WTC11 (cell line): ENCODE measurements at places on chromosomes 2 and 18. TPM values are rescaled to one million over a fixed set of nuclear protein-coding genes. Genes with fewer than 3 reads are reported as not detected.

GRCh38 chr2:1884933-1885580 lies 140.7 kb upstream of the PXDN start:
- H3K4me3 ChIP-seq = no peak overlapping the region
- DNase-seq = no peak
- H3K4me1 ChIP-seq = peaks cover 8% of the 10 kb centered on the region; the same call in 1 of the 2 replicates
- H3K36me3 ChIP-seq = no peaks in the 10 kb centered on the region
- H3K27ac ChIP-seq = no peak overlapping the region

- peak; percentile 23 for DNase-seq
- H3K27me3 ChIP-seq = peaks cover 2% of the 10 kb centered on the region
- H3K4me1 ChIP-seq = peaks cover 42% of the 10 kb centered on the region
Observed at GRCh38 chr2:64363848-64364247, 90.1 kb upstream of the LGALSL start.

DNA sequence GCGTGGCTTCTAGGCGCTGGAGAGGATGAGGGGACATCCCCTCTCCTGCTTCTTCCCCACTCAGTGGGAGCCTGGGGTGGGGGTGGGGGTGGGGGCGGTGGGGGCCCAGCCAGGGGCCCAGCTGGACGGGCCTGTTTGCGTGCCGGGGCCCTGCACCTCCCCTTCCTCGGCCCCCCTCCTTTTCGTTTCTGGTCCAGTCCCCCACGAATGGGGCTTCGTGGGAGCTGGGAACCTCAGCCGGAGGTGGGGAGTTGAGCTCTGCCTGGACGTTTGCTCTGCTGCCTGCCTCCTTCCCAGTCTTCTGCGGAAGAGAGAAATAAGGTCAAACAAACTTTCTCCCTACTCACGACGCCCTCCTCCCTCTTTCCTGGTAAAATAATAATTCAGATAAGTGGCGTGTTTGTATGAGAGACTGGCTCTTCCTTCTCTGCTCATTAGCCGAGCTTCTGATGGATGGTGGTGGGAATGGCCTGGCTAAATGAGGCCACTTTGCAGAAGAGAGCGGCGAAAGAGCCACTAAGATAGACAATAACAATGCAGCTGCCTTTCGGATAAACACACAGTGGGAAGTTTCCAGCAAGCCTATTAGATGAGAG lies 782 bp downstream of the MTA3 start:
- no peak for DNase-seq
- H3K36me3 ChIP-seq = peaks cover 33% of the 10 kb centered on the region
- H3K27me3 ChIP-seq = no peaks in the 10 kb centered on the region
- H3K4me1 ChIP-seq = peaks cover 42% of the 10 kb centered on the region
- H3K4me3 ChIP-seq = peak overlapping the region; percentile 98

GRCh38 chr2:226733189-226733858 lies 66.3 kb downstream of the IRS1 start:
- no peak overlapping the region for H3K4me3 ChIP-seq
- 0 out of 2 replicates have a peak overlapping the region, but pooled peaks have one; percentile 15 for H3K27ac ChIP-seq
- no peak for DNase-seq
- no peaks in the 10 kb centered on the region for H3K27me3 ChIP-seq

- peaks cover 23% of the 10 kb centered on the region for H3K4me1 ChIP-seq
- H3K36me3 ChIP-seq = no peaks in the 10 kb centered on the region; the same call in 1 of the 2 replicates
Observed at GRCh38 chr2:23483791-23484190, 98.8 kb downstream of the KLHL29 start.

DNA sequence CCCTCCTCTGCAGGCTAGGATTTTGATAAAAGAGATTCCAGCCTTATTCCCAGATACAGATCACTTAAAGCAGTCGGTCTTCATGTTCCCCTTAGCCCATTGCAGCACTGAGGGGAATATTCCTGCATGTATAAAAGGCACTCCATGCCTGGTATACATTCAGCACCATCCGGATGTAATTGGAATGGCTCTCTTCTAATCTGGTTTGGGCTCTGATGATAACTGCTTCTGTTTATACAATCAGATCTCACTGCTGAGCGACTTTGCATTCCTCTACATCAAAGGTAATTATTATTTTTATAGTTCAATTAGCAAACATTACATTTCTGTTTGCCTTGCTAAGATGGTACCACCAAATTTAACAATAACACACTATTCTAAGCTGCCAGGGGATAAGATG lies 746.9 kb upstream of the CELF4 start:
- no peaks in the 10 kb centered on the region for H3K36me3 ChIP-seq

DNA sequence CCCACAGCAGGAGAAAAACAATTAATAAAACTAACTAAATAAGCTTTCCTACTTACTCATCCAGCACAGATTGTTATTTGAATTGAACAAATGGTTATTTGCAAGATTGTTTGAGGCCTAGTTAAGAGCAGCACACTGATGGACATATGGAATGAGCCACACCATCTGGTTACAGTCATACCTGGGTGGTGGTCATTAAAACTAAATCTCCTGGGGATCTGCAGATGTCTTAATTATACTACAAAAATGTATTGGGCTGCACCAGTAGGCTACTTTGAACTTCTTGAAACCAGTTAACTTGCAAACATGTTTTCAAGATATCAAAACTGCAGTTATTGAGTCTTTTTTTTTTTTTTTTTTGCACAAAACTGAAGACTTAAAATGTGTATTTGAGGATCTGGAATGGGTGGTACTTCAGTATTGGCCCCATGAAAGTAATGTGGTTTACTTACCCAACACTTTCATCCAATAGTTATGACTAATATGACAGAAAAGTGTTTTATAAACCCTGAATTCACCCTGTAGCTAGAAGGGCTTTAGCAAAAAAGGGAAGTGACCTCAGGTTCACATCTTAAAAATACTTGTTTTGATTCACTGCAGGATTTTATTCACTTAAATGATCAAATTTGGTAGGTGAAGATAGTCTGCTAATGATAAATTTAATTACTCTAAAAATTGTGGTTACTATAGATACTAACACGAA lies 10.8 kb downstream of the AGFG1 start:
- no peak for DNase-seq
- H3K27ac ChIP-seq = no peak overlapping the region
- peaks cover 13% of the 10 kb centered on the region for H3K36me3 ChIP-seq
- no peak overlapping the region for H3K4me3 ChIP-seq
- H3K4me1 ChIP-seq = peaks cover 31% of the 10 kb centered on the region

- peaks cover 3% of the 10 kb centered on the region; the same call in 1 of the 2 replicates for H3K36me3 ChIP-seq
- no peak overlapping the region for H3K4me3 ChIP-seq
- DNase-seq = no peak
- no peak overlapping the region for H3K27ac ChIP-seq
Observed at GRCh38 chr18:59006461-59007067, 133.1 kb upstream of the SEC11C start.

DNA sequence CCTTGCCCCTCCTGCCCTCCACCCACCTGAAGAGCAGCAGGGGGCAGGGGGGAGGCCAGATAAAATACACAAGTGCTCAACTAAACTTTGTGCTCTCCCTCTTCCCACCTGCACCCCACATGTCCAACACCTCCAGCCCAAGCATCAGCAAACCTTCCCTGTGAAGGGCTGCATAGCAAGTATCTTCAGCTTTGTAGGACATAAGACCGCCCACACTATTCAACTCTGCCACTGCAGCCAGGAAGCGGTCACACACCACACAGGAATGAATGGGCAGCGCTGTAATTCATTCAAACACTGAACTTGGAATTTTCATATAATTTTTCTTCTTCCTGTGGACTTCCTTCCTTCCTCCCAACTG lies 27.5 kb downstream of the TFCP2L1 start:
- H3K27ac ChIP-seq = no peak overlapping the region
- H3K27me3 ChIP-seq = no peaks in the 10 kb centered on the region
- peaks cover 6% of the 10 kb centered on the region for H3K4me1 ChIP-seq
- no peak overlapping the region for H3K4me3 ChIP-seq
- no peaks in the 10 kb centered on the region for H3K36me3 ChIP-seq

DNA sequence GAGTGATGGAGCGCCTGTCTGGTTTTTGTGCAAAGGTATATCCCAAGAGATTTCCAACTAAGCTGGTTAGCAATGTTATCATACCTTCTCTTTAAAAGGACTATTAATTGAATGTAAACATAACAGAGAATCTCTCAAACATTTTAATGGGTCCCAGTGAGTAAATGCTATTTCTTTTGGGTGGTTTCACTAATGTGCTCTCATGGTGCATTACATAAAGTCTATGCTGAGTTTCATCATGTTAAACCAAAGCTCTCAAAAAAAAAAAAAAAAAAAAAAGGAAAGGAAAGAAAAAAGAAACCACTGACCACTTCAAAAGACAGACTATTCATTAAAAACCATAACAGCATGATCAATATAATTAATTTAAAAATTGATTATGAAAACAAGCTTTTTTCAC lies 119.1 kb upstream of the SCN1A start:
- no peaks in the 10 kb centered on the region for H3K27me3 ChIP-seq
- no peak for DNase-seq
- no peak overlapping the region for H3K4me3 ChIP-seq
- H3K36me3 ChIP-seq = no peaks in the 10 kb centered on the region
- H3K4me1 ChIP-seq = peaks cover 14% of the 10 kb centered on the region
- H3K27ac ChIP-seq = no peak overlapping the region

GRCh38 chr2:64666810-64667438 lies 13.2 kb upstream of the SERTAD2 start:
- no peak overlapping the region for H3K4me3 ChIP-seq
- H3K27me3 ChIP-seq = no peaks in the 10 kb centered on the region
- no peaks in the 10 kb centered on the region for H3K36me3 ChIP-seq
- H3K27ac ChIP-seq = no peak overlapping the region

GRCh38 chr18:80229766-80230745 lies 17.3 kb downstream of the PARD6G start:
- H3K27me3 ChIP-seq = no peaks in the 10 kb centered on the region
- no peaks in the 10 kb centered on the region for H3K36me3 ChIP-seq
- H3K4me1 ChIP-seq = peaks cover 16% of the 10 kb centered on the region
- H3K27ac ChIP-seq = no peak overlapping the region
- H3K4me3 ChIP-seq = no peak overlapping the region

DNA sequence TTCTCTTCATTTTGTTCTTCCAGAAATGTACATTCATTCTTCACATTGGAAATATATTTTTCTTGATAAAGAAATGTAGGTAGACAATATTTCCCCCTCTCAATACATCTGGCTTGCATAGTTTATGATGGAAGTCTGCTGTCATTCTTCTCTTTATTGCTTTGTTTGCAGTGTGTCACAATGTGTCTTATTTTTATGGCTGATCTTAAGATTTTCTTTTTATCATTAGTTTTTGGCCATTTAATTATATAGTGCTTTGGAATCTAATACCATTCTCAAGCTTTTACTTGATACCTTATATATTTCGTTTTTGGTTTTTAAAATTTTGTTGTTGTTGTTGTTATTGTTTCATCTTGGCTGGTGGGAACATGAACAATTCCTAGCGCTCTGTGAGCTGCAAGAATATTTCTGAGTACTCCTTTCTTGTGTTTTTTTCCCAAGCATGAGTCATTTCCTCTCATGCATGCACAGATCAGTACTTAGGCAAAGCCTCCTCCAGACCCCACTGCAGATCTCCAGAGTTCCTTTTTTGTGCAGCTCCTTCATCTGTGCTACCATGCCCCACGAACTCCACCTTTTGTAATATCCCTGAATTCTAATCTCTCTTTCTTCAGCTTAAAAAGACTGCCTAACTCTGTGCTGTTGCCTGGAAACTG lies 13.7 kb upstream of the MMADHC start:
- no peak for DNase-seq
- no peak overlapping the region for H3K27ac ChIP-seq
- H3K36me3 ChIP-seq = peaks cover 19% of the 10 kb centered on the region
- no peak overlapping the region for H3K4me3 ChIP-seq
- H3K4me1 ChIP-seq = peaks cover 5% of the 10 kb centered on the region

GRCh38 chr18:12639990-12640880 lies 17.7 kb downstream of the SPIRE1 start:
- H3K27me3 ChIP-seq = no peaks in the 10 kb centered on the region
- no peak overlapping the region for H3K4me3 ChIP-seq
- peaks cover 17% of the 10 kb centered on the region for H3K4me1 ChIP-seq
- H3K27ac ChIP-seq = 0 out of 2 replicates have a peak overlapping the region, but pooled peaks have one; percentile 0

DNA sequence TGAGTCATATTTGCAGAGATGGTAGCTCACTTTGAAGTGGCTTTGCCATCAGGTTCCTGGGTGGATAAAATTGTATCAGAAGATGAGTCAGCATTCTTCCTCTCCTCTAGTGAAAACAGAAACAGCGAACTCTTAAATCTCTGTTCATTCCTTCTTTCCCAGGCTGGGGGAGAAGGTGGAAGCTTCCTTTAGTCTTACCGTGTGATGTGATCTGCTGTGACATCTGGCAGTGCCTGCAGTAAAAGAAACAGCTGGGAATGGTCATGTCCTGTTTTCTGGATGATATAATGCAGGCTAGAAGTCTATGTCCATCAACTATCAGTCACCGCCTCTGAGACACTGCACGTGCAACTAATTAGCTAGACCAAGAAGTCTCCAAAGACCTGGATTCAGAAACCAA lies 171.6 kb downstream of the VAPA start:
- peaks cover 6% of the 10 kb centered on the region for H3K4me1 ChIP-seq
- no peak overlapping the region for H3K4me3 ChIP-seq
- no peaks in the 10 kb centered on the region for H3K27me3 ChIP-seq
- DNase-seq = no peak

GRCh38 chr18:74651327-74652128 lies 53.9 kb downstream of the ZNF407 start:
- H3K27me3 ChIP-seq = no peaks in the 10 kb centered on the region
- no peak overlapping the region for H3K4me3 ChIP-seq
- DNase-seq = no peak
- H3K36me3 ChIP-seq = no peaks in the 10 kb centered on the region
- peaks cover 22% of the 10 kb centered on the region for H3K4me1 ChIP-seq

DNA sequence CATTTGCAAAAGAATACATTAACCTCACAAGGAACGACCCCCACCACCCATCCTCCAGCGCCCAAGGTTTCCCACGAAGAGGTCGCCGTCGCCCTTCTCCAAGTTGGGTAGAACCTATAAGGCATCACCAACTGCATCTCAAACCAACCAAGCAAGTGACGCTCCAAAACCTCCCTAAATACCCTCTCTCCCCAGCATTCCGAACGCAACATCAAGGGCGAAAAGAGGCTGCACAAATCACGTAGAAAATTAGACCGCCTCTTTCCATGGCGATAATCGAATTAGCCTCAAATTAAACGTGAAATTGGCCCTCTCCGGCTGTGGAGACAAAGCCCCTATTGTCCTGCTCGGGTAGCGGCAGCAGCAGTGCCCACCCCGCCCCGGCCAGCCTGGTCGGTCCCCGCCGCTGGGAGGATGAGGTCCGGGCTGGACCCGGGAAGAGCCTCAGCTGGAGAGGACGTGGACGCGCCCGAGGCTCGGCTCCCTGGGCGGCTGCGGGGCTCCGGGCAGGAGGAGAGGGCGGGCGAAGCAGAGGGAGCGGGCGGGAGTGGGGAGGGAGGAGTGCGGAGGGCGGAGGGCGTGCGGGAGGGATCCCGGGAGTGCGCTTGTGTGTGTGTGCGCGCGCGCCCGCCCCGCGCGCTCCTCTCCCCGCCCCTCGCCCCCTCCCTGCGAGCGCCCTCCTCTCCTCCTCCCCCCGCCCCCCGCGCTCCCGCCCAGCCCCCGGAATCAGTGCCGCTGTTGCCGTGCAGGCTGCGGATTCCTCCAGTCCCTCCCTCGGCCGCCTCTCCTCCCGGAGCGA lies at the start of gene SPTBN1:
Gene SPTBN1 (plus strand): TSS at position 765 of the 799 bp plus-strand sequence. CDS start 70,092 bp downstream, outside the sequence.
- peak within 1 kb of the TSS; percentile 92 for H3K4me3 ChIP-seq
- H3K36me3 ChIP-seq = no peaks in the 10 kb centered on the region
- H3K27ac ChIP-seq = 0 out of 2 replicates have a peak within 1 kb of the TSS, but pooled peaks have one; percentile 68
- peak; percentile 89 for DNase-seq

WNT10A gene
- not detected in 3 replicates for total RNA-seq

MARS2 gene
- 24.8 to 32.2 TPM (median 25.6 TPM) in 3 replicates for total RNA-seq

SIX3 gene
- total RNA-seq = 6.2 to 13.2 TPM (median 6.6 TPM) in 3 replicates

HOXD10 gene
- total RNA-seq = not detected in 3 replicates

DHRS9 gene
- not detected in 3 replicates for total RNA-seq

SULT1C2 gene
- 2.2 to 3.4 TPM (median 2.6 TPM) in 3 replicates for total RNA-seq

FOXD4L1 gene
- total RNA-seq = 0.09 TPM in 1 of 3 replicates, not detected in the others

UGT1A10 gene
- 0.11 to 0.18 TPM in 2 of 3 replicates, not detected in the other for total RNA-seq

COL4A3 gene
- total RNA-seq = 0.53 to 1.1 TPM (median 0.90 TPM) in 3 replicates

ATP6V1C2 gene
- 0.42 to 1.9 TPM (median 1.2 TPM) in 3 replicates for total RNA-seq

MEIS1 gene
- total RNA-seq = 0.30 to 0.48 TPM (median 0.39 TPM) in 3 replicates
